ENCODE measurements at places on chromosomes 7 and 10.

- H3K27ac ChIP-seq: no peak overlapping the region
- H3K4me1 ChIP-seq: no peaks in the 10 kb centered on the region
- no peak overlapping the region for H3K4me3 ChIP-seq
- no peaks in the 10 kb centered on the region for H3K27me3 ChIP-seq
- H3K36me3 ChIP-seq: no peaks in the 10 kb centered on the region
Measured at GRCh38 chr7:43296306-43296705, 183.9 kb downstream of the HECW1 start.

GRCh38 chr7:27097686-27098577, 2.1 kb upstream of the HOXA1 start:
- H3K4me3 ChIP-seq: no peak overlapping the region
- no peaks in the 10 kb centered on the region for H3K36me3 ChIP-seq
- no peaks in the 10 kb centered on the region for H3K4me1 ChIP-seq
- no peak for DNase-seq

DNA sequence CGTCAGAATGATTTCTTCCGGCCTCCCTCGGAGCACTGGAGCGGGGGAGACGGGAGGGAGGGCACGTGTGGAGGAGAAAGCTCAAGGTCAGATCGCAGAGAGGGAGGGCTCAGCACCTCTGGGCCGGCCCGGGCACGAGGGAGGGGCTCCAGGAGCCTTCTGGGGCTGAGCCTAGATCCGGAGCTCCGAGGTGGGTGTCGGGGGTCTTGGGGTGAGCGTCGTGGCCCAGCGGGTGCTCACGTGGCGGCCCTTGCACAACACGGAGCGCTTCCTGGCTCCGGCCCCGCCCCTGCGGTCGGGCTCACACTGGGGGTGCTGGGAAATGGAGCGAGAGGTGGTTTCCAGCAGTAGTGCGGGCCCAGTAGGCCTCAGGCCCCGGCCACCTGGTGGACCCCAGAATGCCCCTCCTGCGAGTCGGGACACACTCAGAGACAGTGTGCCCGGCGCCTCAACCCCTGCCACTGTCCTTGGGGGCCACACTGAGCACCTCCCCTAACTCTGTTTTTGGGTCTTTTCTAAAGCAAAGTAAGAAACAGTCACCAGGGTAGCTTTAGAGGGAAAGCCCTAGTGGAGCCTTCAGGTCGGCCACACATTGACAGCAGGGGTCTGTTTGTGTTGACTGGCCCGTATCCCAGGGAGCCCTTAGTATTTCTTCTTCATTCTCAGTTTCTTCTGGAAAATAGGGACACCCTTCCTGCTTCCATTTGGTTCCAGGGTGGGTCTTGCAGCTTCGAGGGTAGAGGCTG, 798 bp downstream of the PPIF start:
- H3K27ac ChIP-seq: peak overlapping the region; percentile 63
- no peaks in the 10 kb centered on the region for H3K27me3 ChIP-seq
- peaks cover 24% of the 10 kb centered on the region for H3K4me1 ChIP-seq
- DNase-seq: peak; percentile 64

DNA sequence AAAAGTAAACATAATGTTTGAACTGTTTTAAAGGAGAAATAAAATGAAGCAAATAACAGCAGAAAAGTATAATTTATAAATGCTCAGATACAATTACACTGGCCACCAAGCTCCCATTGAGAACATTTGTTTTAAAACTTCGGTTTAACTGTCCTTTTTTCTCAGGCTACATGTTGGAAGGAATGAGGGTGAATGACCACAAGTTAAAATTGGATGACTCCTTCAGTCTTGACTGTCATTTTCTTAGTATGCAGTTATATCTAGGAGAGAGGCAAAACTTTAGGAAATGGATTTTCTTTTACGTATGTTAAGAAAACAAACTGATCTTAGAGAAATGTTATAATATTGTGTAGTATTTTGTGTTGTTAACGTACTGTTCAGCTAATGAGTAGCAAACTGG, 5.0 kb downstream of the TRIM24 start:
- DNase-seq: no peak
- no peaks in the 10 kb centered on the region for H3K27me3 ChIP-seq
- peaks cover 9% of the 10 kb centered on the region for H3K4me1 ChIP-seq
- no peak overlapping the region for H3K4me3 ChIP-seq
- H3K27ac ChIP-seq: no peak overlapping the region

GRCh38 chr10:82252081-82252480, 377.1 kb downstream of the NRG3 start:
- no peak for DNase-seq
- no peaks in the 10 kb centered on the region for H3K36me3 ChIP-seq
- H3K27me3 ChIP-seq: no peaks in the 10 kb centered on the region
- no peak overlapping the region for H3K27ac ChIP-seq
- H3K4me3 ChIP-seq: no peak overlapping the region

DNA sequence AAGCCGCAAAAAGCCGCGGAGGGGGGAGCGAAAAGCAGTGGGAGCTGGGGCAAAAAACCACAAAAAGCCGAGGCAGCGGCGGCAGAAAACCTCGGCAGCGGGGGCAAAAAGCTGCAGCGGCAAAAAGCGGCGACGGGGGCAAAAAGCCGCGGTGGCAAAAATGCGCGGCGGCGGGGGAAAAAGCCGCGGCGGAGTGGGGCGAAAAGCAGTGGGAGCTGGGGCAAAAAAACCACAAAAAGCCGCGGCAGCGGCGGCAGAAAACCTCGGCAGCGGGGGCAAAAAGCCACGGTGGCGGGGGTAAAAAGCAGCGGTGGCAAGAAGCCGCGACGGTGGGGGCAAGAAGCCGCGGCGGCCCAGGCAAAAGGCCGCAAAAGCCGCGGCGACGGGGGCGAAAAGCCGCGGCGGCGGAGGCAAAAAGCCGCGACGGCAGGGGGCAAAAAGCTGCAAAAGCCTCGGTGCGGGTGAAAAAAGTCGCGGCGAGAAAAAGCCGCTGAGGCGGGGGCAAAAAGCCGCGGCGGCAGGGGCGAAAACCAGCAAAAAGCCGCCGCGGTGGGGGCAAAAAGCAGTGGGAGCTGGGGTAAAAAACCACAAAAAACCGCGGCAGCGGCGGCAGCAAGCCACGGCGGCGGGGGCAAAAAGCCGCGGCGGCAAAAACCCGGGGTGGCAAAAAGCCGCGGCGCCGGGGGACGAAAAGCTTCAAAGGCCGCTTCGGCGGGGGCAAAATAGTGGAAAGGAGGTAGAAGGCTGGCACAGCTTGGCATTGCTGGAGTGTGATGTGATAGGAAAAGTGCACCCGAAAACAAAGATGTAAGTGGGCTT, 135.9 kb downstream of the ZNF92 start:
- peak overlapping the region; percentile 50 for H3K4me3 ChIP-seq
- H3K4me1 ChIP-seq: no peaks in the 10 kb centered on the region
- H3K27ac ChIP-seq: peak overlapping the region; percentile 74
- no peaks in the 10 kb centered on the region for H3K36me3 ChIP-seq

- DNase-seq: peak; percentile 57
- no peaks in the 10 kb centered on the region for H3K36me3 ChIP-seq
- no peak overlapping the region for H3K27ac ChIP-seq
- no peaks in the 10 kb centered on the region for H3K27me3 ChIP-seq
- H3K4me3 ChIP-seq: no peak overlapping the region
Measured at GRCh38 chr10:87860156-87860795, 3.1 kb downstream of the KLLN start.

- no peaks in the 10 kb centered on the region for H3K4me1 ChIP-seq
- DNase-seq: no peak
- H3K27ac ChIP-seq: no peak overlapping the region
- no peaks in the 10 kb centered on the region for H3K27me3 ChIP-seq
- no peak overlapping the region for H3K4me3 ChIP-seq
- no peaks in the 10 kb centered on the region for H3K36me3 ChIP-seq
Measured at GRCh38 chr7:95863623-95864022, 91.3 kb downstream of the DYNC1I1 start.

DNA sequence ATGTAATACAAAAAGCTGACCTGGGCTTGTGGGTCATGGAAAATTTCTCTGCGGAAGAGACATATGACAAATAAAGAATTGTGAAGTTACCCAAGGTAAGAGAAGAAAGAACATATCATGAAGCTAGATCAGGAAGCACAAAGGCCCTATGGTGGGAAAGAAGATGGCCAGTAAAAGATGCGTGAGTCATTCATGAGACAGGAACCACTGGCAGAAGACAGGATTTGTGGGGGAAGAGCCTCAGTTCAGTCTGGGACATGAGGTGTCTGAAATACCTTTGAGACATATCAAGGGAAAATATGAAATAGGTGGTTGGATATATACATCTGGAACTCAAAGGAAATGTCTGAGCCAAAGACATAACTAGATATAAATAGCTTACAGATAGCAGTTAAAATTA, 27.7 kb upstream of the AMPH start:
- no peak overlapping the region for H3K4me3 ChIP-seq
- H3K4me1 ChIP-seq: no peaks in the 10 kb centered on the region
- no peaks in the 10 kb centered on the region for H3K36me3 ChIP-seq
- DNase-seq: no peak

DNA sequence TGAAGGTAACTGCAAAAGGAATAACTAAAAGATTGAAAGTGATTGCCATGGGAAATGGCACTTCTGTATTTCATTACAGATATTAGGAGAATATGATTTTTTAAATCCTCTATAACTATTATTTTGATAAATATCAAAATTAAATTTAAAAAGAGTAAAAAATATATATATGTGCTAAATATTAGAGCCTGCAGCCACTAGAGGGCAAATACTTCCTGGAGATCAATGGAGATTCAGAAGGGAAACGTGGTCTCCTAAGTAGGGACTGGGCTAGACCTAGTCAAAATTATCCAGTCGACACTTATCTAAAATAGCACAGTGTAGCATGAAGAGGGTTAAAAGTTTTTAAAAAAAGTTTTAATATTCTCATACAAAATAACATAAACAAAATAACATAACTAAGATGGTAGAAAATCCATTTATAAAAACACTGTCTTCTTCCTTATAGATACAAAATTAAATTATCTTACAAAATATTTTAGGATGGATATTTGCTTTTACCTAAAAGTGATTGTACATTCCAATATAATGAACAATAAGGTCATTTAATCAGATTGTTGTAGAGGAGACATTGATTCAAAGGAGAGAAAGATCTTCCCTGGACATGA, 434.3 kb downstream of the MDFIC start:
- DNase-seq: peak; percentile 16
- no peaks in the 10 kb centered on the region for H3K36me3 ChIP-seq
- H3K27me3 ChIP-seq: no peaks in the 10 kb centered on the region
- H3K4me3 ChIP-seq: no peak overlapping the region

DNA sequence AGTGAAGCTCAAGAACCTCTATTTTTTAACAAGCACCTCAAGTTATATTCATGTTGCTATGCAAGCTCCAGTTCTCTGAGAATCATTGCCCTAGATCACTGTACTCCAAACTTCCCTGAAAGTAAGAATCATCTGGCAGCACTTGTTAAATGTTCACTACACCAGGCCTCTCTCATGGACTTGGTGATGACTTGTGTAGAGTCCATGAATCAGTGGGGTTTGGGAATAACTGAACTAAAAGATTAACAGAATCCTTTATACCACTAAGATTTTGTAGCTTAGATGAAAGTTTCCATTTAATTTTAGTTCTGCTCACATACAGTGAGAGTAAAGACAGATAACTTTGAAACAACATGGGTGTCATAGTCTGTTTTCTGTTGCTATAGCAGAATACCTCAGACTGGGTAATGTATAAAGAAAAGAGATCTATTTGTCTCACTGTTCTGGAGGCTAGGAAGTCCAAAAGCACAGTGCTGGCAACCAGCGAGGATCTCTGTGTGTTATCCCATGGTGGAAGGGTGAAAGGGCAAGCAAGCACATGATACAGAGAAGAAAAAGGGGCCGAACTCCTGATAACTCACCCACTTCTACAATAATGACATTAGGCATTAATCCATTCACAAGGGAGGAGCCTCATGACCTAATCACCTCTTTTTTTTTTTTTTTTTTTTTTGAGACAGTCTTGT, 27.9 kb upstream of the AOAH start:
- H3K4me1 ChIP-seq: no peaks in the 10 kb centered on the region
- H3K4me3 ChIP-seq: no peak overlapping the region
- H3K27me3 ChIP-seq: no peaks in the 10 kb centered on the region
- H3K36me3 ChIP-seq: no peaks in the 10 kb centered on the region
- no peak overlapping the region for H3K27ac ChIP-seq

GRCh38 chr7:70455925-70456324, 676.0 kb upstream of the GALNT17 start:
- DNase-seq: no peak
- no peaks in the 10 kb centered on the region for H3K36me3 ChIP-seq
- H3K4me1 ChIP-seq: peaks cover 5% of the 10 kb centered on the region

GRCh38 chr7:156062286-156062685, 250.0 kb upstream of the SHH start:
- H3K4me1 ChIP-seq: no peaks in the 10 kb centered on the region
- H3K27me3 ChIP-seq: no peaks in the 10 kb centered on the region
- no peak overlapping the region for H3K27ac ChIP-seq
- no peak for DNase-seq

DNA sequence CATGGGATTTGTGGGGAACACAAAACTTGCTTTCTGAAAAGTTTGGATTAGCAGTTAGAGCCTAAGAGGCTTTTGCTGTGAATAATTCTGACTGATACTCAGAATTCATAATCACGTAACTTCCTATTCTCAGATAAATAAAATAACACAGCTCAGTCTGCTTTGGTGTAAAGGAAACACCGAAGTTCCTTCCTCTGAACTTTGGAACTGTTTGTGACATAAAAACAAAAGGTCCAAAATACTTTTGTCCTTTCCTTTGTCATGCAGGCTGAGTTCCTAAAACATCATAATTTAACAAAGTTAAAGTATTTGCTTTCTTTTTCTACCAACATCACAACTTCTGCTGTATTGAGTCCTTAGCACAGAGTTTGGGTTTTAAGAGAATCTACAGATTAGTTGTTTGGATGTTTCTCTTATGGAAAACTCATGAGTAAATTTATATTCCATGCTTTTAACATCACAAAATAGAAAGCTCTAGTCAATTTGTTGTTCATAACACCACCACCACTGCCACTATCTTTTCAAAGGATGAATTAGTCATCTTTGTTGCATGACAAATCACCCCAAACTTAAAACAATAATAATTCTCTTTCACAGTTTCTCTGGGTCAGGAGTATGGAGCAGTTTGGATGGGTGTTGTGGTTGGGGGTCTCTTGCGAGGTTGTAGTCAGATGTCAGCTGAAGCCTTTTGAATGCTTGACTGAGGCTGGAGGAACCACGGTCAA, 123.4 kb downstream of the REEP3 start:
- no peak for DNase-seq
- no peaks in the 10 kb centered on the region for H3K27me3 ChIP-seq
- no peaks in the 10 kb centered on the region for H3K36me3 ChIP-seq
- H3K4me3 ChIP-seq: no peak overlapping the region
- no peaks in the 10 kb centered on the region for H3K4me1 ChIP-seq

- H3K4me3 ChIP-seq: no peak overlapping the region
- no peak overlapping the region for H3K27ac ChIP-seq
- peaks cover 6% of the 10 kb centered on the region for H3K4me1 ChIP-seq
- peak; percentile 59 for DNase-seq
- H3K36me3 ChIP-seq: no peaks in the 10 kb centered on the region
- no peaks in the 10 kb centered on the region for H3K27me3 ChIP-seq
Measured at GRCh38 chr7:129607471-129608120, 3.9 kb upstream of the NRF1 start.

GRCh38 chr7:80686576-80686975, 48.1 kb downstream of the CD36 start:
- no peak for DNase-seq
- no peak overlapping the region for H3K4me3 ChIP-seq
- H3K36me3 ChIP-seq: no peaks in the 10 kb centered on the region
- H3K27ac ChIP-seq: no peak overlapping the region
- no peaks in the 10 kb centered on the region for H3K4me1 ChIP-seq
